WTC11 (cell line): ENCODE measurements at places on chromosomes 1 and 21.

DNA sequence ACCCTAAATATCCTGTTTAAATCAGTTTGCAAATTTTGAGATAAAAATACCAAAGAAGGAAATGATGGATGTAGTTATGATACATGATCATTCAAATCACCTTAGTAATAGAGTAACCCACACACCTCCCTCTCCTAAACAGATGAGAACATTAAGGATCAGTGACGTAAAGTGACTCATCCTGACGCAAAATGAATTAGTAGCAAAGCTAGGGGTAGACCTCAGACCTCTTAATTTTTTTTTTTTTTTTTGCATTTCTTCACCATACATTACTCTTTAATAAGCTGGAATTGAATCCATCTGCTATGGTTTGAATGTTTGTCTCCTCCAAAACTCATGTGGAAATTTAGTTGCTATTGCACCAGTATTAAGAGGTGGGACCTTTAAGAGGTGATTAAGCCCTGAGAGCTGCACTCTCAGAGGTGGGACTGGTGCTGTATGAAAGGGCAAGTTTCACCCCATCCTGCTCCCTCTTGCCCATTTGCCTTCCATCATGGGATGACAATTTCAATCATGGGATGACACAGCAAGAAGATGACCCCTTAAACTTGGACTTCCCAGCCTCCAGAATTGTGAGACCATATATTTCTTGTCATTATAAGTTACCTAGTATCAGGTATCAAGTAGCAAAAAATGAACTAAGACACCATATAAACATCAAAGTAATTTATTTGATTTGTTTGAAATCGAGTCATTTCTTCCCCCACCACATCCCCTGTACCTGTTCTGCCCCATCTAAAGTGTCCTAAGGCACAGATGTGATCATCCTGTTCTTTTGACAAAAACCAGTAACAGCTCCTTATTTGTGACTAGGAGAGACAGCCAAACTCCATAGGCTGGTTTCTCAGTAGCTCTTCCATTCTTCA, 114.6 kb upstream of the DUSP10 start:
- DNase-seq: no peak
- H3K4me1 ChIP-seq: peaks cover 12% of the 10 kb centered on the region
- no peak overlapping the region for H3K27ac ChIP-seq
- no peaks in the 10 kb centered on the region for H3K36me3 ChIP-seq
- no peaks in the 10 kb centered on the region; the same call in 1 of the 2 replicates for H3K27me3 ChIP-seq

GRCh38 chr1:117942293-117942692, 12.8 kb downstream of the WDR3 start:
- H3K4me1 ChIP-seq: no peaks in the 10 kb centered on the region
- no peak overlapping the region for H3K4me3 ChIP-seq
- no peak overlapping the region for H3K27ac ChIP-seq
- no peaks in the 10 kb centered on the region for H3K27me3 ChIP-seq

- H3K36me3 ChIP-seq: peaks cover 26% of the 10 kb centered on the region
- peak overlapping the region; percentile 79 for H3K4me3 ChIP-seq
- peak; percentile 88 for DNase-seq
- H3K27ac ChIP-seq: peak overlapping the region; percentile 80
Measured at GRCh38 chr1:225428068-225428880, 436 bp upstream of the LBR start.

GRCh38 chr1:209672705-209673630, 2.2 kb upstream of the G0S2 start:
- H3K36me3 ChIP-seq: no peaks in the 10 kb centered on the region
- H3K27me3 ChIP-seq: peaks cover 56% of the 10 kb centered on the region
- no peak overlapping the region for H3K27ac ChIP-seq
- DNase-seq: no peak

DNA sequence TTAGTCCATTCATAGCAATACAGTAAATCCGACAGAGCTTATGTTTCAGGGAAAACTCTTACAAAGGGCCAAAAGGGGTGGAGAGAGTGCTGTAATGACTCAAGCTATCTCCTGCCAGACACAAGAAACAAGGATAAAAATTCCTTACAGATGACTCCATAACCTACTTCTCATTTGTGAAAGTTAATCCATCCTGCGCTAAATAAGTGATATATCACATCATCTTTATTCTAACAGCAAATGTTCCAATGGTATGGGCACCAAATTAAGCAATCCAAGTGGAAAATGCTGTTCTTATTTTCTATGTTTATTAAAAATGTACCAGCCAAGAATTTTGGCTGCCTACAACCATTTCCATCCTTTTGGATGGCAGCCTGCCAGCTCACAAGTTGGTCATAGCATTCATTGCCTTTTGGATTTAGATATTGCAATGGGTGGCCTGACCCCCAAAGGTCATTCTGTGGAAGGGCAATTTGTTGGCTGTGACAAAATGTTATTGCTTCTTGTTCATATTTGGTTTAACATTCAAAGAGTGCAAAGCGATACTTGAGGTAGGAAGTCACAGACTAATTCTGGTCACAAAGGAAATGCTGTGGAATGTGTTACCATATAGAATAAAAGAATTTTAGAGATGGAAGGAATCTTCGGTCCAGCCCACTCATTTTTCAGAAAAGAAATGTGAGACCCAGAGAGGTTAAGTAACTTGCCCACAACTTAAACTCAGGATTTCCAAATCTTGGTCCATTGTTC, 2.8 kb upstream of the ENAH start:
- H3K4me3 ChIP-seq: 0 out of 2 replicates have a peak overlapping the region, but pooled peaks have one; percentile 16
- peaks cover 5% of the 10 kb centered on the region; the same call in 1 of the 2 replicates for H3K36me3 ChIP-seq
- no peak for DNase-seq

DNA sequence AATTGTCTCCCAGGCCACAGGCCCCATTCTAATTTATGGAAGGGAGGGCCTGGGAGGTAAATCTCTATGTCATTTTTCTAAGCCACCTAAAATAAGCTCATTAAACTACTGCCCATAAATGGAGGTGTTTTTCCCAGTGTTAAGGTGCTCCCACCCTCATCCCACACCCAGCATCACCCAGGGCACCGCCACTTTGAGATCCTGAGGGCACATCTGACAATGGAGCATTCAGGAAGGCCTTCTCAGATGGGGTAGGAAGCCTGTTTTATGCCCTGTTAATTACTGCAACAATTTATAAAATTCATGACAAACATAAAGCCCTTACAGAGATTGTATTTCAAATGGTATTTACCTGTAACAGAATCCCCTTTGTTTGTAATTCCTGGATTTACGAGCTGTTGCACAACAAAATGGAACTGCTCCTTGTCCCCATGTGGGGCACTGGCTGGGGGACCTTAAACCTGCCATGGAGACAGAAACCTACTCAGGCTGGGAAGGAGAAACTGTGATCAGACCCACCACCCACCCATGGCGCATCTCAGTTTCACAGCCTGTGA, 319.5 kb upstream of the USP24 start:
- peaks cover 3% of the 10 kb centered on the region for H3K27me3 ChIP-seq
- no peak for DNase-seq

- 0 out of 2 replicates have a peak, but pooled peaks cover 5% of the 10 kb centered on the region for H3K4me1 ChIP-seq
- H3K27ac ChIP-seq: no peak overlapping the region
- peaks cover 40% of the 10 kb centered on the region for H3K27me3 ChIP-seq
Measured at GRCh38 chr1:53066488-53066887, 4.5 kb downstream of the PODN start.

- H3K4me1 ChIP-seq: peaks cover 38% of the 10 kb centered on the region
- DNase-seq: no peak
- H3K36me3 ChIP-seq: peaks cover 35% of the 10 kb centered on the region
- H3K4me3 ChIP-seq: no peak overlapping the region
- no peak overlapping the region for H3K27ac ChIP-seq
Measured at GRCh38 chr1:156697481-156697880, 7.9 kb downstream of the CRABP2 start.

DNA sequence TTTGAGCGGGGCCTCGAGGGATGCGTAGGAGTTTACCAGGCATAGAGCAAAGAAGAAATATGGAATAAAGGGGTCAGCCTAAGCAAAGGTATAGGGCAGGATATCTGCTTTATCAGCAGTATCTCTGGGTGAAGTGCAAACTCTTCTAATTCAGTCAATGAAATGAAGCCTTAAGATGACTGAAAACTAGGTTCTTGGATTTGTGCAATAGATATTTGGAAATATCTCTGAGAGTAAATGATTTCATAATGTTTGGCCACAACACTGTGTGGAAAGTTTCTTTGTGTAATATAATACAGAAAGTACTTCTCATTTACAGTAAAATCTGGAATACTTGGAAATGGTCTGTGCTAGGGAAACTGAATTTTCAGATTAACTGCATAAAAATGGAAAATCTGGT, 26.1 kb downstream of the KCNJ15 start:
- peaks cover 4% of the 10 kb centered on the region; the same call in 1 of the 2 replicates for H3K27me3 ChIP-seq
- no peak for DNase-seq
- H3K27ac ChIP-seq: no peak overlapping the region
- H3K4me3 ChIP-seq: no peak overlapping the region

- H3K27ac ChIP-seq: no peak overlapping the region
- H3K27me3 ChIP-seq: no peaks in the 10 kb centered on the region
- H3K4me1 ChIP-seq: no peaks in the 10 kb centered on the region
- DNase-seq: no peak
- H3K36me3 ChIP-seq: no peaks in the 10 kb centered on the region
Measured at GRCh38 chr1:30332116-30333094, 391.0 kb downstream of the MATN1 start.

- DNase-seq: no peak
- no peak overlapping the region for H3K27ac ChIP-seq
- peaks cover 5% of the 10 kb centered on the region for H3K27me3 ChIP-seq
- H3K36me3 ChIP-seq: no peaks in the 10 kb centered on the region
Measured at GRCh38 chr1:31708324-31708723, 4.5 kb upstream of the COL16A1 start.

GRCh38 chr1:60911966-60912697, 170.2 kb upstream of the NFIA start:
- H3K27ac ChIP-seq: no peak overlapping the region
- H3K27me3 ChIP-seq: no peaks in the 10 kb centered on the region; the same call in 1 of the 2 replicates
- no peaks in the 10 kb centered on the region for H3K36me3 ChIP-seq
- H3K4me1 ChIP-seq: peaks cover 19% of the 10 kb centered on the region

DNA sequence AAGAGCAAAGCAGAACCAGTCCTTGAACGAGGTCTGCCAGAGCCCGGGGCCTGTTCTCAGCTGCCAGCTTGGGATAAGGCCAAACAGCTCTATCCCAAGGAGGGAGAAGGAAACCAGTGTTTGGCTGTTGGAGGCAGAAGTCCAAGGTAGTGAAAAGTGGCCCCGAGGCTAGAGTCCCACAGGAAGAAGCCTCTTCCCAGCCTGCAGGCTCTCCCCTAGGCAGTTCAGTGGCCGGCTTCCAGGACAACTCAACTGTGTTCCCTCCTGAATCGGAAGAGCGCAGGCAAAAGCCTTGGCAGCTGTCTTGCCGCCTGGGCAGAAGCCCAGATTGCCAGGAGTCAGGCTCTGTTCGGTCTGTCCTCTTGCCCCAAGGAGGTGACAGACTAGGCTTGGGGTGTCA, 19.3 kb downstream of the QSOX1 start:
- H3K36me3 ChIP-seq: no peaks in the 10 kb centered on the region
- no peak overlapping the region for H3K4me3 ChIP-seq
- H3K4me1 ChIP-seq: peaks cover 12% of the 10 kb centered on the region

- H3K36me3 ChIP-seq: peaks cover 5% of the 10 kb centered on the region
- peaks cover 22% of the 10 kb centered on the region for H3K4me1 ChIP-seq
- DNase-seq: no peak
- H3K4me3 ChIP-seq: no peak overlapping the region
Measured at GRCh38 chr1:166272851-166273250, 106.0 kb upstream of the FAM78B start.

- H3K36me3 ChIP-seq: no peaks in the 10 kb centered on the region
- H3K4me3 ChIP-seq: no peak overlapping the region
- DNase-seq: no peak
- no peak overlapping the region for H3K27ac ChIP-seq
- H3K27me3 ChIP-seq: no peaks in the 10 kb centered on the region
- no peaks in the 10 kb centered on the region for H3K4me1 ChIP-seq
Measured at GRCh38 chr1:1462318-1462966, 9.1 kb upstream of the ATAD3B start.

DNA sequence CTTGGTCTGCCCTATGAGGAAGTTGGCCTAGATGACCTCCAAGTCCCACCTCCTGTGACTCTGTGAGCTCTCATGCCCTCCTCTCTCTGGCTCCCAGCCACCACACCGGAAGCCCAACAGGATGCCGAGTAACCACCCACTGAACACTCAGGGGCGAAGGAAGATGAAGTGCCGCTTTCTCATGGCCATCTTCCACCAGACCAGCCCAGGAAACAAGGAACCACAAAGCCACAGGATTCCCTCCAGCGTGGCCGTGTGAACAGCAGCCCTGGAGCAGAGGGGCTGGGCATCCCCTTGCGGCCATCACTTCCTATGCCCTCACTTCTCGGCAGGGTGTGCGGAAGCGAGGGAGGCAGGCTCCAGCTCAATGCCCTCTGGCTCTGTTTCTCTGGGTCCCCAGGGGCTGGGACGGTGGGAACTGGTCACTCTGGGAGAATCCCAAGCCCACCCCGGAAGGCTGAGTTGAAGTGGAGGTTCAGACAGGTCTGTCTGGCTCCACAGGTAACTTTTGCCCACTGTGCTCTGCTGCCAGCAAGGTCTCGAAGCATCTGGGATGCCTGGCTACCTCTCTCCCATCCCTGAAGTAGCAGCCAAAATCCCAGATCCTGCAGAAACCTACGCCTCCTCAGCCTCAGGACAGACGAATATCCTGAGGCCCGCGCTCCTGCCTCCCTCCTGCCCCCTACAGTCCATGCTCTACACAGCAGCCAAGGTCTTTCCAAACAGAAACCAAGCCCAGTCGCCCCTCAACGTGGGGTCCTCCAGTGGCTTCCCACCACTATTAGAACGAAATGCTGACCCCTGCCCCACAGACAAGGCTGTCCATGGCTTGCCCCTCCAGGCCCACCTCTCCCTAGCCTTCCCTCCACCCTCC, 44.2 kb upstream of the ECE1 start:
- DNase-seq: peak; percentile 84
- H3K4me1 ChIP-seq: peaks cover 61% of the 10 kb centered on the region
- peak overlapping the region; percentile 59 for H3K4me3 ChIP-seq
- H3K36me3 ChIP-seq: no peaks in the 10 kb centered on the region

DNA sequence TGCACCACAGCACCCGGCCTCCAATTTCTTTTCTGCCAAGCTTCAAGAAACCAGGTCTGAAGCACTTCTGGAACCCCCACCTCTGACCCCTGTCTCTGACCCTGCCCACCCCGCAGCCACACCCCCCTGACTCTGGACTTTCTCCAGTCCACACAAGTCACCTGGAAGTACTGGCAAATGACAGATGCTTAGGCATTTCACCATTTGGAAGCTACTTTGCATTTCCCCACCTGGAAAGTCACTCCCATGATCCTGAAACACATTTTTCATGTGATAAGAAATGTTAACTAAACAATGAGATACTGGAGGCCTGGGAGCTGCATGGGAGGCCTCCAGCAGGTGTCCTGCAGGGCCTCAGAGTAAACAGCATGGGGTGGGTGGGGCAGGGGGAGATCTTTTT, 45.7 kb downstream of the NTPCR start:
- DNase-seq: no peak
- H3K4me1 ChIP-seq: 0 out of 2 replicates have a peak, but pooled peaks cover 3% of the 10 kb centered on the region
- H3K4me3 ChIP-seq: no peak overlapping the region
- no peak overlapping the region for H3K27ac ChIP-seq

GRCh38 chr1:78426408-78426807, 64.4 kb upstream of the PTGFR start:
- no peak overlapping the region for H3K27ac ChIP-seq
- H3K4me1 ChIP-seq: peaks cover 7% of the 10 kb centered on the region
- H3K4me3 ChIP-seq: no peak overlapping the region
- no peaks in the 10 kb centered on the region for H3K27me3 ChIP-seq
- DNase-seq: no peak
